ENCODE measurements at places on chromosomes 6 and 20.

- DNase-seq, result peak; percentile 9
These were observed 105.4 kb downstream of the TSHZ2 start for GRCh38 chr20:53077373-53078205.

- no peak for DNase-seq
These were observed 508.9 kb upstream of the NOX3 start for GRCh38 chr6:155964544-155964943.

DNA sequence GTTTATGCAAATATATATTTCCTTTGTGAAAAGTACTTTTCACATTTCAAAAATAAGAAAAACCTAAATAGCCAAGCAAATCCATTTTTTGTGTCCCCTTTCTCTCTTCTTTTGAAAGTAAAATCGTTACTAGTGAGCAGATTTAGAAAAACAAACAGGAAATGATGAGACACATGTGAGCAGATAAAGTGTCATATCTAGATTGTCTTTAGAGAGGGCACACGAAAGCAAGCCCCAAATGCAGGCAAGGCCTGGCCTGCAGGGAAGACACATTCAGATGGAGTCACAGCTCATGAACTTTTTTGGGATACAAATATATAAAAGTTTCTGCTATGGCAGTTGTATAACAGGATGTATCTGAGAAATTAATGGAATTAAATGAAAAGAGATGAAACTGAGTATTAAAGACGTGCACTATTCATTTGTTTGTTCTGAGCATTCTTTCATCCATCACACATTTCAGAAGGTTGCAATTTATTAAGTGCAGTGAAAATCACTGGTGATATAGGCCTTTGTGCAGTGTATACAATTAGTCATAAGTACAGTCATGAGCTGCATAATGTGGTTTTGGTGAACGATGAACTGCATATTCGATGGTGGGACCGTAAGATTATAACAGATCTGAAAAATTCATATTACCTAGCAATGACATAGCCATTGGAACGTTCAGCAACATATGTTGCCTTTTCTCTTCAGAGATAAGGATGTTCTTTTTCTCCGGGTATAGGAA lies 101.4 kb downstream of the PACRG start:
- DNase-seq, result no peak

- DNase-seq, result peak; percentile 37
These were observed 7.8 kb downstream of the E2F3 start for GRCh38 chr6:20409427-20409971.

DNA sequence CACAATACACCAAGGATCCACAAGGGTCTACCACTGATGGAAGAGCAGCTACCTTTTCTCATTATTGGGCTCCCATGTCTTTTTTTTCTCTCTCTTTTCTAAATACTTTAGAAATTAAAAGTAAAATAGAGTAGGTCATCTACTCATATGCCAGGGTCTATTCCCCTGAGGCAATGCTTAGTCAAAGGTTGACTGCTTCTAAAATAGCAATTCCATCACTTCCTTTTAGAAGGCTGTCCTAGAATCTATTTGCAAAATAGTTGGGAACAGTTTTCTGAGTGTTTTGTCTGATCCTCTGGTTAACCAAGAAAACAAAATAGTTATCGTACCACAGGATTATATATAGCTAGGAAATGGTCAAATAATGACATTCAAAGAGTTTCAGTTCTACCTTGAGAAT lies 174.1 kb downstream of the COL21A1 start:
- DNase-seq, result no peak

- no peak for DNase-seq
These were observed 73.5 kb upstream of the ARID1B start for GRCh38 chr6:156703719-156704118.

- DNase-seq, result no peak
These were observed 59.9 kb downstream of the NUDT3 start for GRCh38 chr6:34332251-34333198.

DNA sequence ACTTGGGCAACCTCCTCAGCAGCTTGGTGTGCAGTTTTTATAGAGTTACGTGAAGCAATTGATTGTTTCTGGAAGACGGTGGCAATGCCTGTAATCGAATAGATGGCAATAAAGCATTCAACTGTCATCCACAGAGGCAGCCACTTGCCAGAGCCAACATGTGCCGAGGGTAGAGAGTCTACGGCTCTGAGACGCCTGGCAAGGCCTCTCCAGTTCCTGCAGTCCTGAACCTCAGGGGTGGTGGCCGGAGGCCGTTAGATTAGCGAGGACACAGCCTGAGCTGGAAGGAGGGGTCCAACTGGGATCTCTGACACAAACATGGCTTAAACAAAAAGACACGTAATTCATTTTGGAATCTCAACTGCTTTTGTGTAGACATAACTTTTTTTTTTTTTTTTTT lies 775 bp upstream of the TTLL2 start:
- no peak for DNase-seq

- DNase-seq, result peak; percentile 39
These were observed 23.2 kb upstream of the AKIRIN2 start for GRCh38 chr6:87724983-87725811.

DNA sequence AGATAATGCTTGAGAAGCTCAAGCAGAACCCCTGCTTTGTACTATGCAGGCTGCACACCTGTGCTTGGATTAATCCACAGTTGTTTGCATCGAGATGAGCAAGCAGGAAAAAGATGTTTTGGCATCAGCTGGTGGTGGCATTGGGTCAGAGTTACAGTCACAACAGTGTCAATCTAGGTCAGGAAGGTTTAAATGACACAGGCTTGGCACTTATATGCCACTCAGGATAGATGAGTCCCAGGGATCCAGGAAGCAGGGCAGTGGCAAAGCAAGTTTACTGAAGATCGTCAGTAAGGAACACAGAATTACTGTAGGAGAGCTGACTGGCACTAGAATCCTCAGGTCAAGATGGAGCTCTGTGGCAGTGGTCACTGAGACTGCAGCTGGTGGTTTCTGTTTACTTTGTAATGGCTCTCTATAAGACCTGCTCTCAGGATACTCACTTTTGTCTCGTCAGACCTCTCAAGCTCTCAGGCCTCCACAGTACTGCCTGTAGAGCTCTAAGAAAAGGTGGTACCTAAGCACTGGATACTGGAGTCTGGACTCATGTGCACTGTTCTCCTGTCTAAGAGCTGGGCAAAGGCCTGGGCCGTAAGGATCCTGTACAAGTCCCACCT lies 110.1 kb upstream of the HS3ST5 start:
- DNase-seq, result no peak

GRCh38 chr6:136647363-136647852 lies 97.2 kb upstream of the MAP7 start:
- DNase-seq, result peak; percentile 3

GRCh38 chr6:87879132-87879861 lies 168.3 kb upstream of the SPACA1 start:
- peak; percentile 77 for DNase-seq

DNA sequence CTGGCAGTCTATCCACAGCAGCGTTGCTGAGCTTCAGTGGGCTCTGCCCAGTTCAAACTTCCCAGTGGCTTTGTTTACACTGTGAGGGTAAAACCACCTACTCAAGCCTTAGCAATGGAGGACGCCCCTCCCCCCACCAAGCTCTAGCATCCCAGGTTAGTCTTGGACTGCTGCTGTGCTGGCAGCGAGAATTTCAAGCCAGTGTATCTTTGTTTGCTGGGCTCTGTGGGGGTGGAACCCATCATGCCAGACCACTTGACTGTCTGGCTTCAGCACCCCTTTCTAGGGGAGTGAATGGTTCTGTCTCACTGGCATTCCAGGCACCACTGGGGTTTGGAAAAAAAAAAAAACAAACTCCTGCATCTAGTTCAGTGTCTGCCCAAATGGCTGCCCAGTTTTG lies 249.7 kb upstream of the SYNCRIP start:
- DNase-seq, result no peak

- no peak for DNase-seq
These were observed 593.3 kb upstream of the HS3ST5 start for GRCh38 chr6:114936080-114936479.

GRCh38 chr6:88048578-88048977 lies 937 bp downstream of the SPACA1 start:
- DNase-seq, result no peak

DNA sequence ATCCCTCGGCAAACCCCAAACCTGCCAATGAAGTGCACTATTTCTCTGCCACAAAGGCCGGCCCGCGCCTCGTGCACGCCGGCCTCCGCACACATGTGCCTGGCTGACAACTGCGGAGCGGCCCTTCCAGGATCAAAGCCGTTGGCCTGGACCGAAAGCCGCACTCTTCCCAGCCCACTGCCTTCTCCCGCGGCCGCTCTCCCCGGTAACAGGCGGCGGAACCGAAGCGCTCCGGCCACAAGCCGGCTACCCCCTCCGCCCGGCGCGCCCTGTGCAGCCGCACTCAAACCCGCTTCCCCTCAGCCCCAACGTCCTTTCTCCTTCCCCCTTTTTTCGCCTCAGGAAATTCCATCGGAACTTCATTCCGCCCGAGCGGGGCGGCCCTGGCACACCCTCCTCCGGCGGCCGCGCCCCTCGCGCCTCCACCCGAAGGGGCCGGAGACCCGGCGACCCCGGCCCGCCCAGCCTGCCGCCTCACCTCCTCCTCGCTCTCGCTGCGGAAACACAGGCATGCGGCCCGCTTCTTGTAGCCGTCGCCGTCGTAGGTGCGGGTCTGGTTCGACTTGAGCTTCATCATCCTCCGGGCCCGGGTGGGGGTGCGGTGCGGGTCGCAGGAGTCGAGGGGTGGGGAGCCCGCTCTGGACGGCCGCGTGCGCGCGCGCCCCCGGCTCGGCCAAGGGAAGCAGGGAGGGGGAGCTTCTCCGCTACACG lies 528 bp downstream of the NUDT3 start:
- DNase-seq, result peak; percentile 58
